ENCODE measurements at places on chromosomes 5 and 9. TPM values are rescaled to one million over a fixed set of nuclear protein-coding genes. Genes with fewer than 3 reads are reported as not detected.
A peak's percentile ranks its signal among the peaks of the same experiment; 100 is the strongest.

DNA sequence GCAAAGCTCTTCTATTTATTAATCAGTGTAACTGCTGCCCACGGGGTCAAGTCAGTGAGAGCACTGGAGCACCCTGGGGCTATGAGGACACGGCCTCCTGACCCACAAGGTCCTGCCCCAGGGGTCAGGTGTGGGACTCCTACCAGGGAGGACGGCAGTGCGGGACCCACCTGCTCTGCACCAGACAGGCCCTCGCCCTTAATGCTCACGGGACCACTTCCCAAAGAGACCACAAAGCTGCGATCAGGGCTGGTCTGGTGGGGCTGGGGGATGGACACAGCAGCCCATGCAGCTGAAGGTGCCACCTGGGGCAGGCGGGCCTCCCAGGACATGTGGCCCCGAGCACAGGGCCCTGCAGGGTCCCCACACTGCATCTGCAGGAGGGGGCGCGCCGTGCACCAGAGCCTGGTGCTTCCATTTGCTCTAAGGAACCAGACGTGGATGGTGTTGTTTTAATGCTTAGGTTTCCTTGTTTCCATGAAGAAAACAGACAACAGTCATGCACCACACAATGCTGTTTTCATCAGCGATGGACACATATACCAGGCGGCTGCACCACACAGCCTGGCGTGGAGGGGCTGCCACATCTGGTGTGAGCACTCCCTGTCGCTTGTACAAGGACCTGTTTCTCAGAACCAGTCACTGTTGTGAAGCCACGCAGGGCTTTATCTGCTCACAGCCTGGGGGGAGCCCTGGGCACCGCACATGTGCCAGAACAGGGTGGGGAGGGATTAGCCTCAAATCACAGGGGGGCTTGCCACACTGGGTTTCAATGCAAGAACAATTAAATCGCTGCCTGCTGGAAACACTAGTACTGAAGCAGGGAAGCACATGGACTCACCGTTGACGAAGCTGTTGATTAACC lies 22.6 kb downstream of the CLPTM1L start:
- no peaks in the 10 kb centered on the region for H3K4me1 ChIP-seq
- no peak overlapping the region for H3K4me3 ChIP-seq
- H3K27ac ChIP-seq, result no peak overlapping the region

DNA sequence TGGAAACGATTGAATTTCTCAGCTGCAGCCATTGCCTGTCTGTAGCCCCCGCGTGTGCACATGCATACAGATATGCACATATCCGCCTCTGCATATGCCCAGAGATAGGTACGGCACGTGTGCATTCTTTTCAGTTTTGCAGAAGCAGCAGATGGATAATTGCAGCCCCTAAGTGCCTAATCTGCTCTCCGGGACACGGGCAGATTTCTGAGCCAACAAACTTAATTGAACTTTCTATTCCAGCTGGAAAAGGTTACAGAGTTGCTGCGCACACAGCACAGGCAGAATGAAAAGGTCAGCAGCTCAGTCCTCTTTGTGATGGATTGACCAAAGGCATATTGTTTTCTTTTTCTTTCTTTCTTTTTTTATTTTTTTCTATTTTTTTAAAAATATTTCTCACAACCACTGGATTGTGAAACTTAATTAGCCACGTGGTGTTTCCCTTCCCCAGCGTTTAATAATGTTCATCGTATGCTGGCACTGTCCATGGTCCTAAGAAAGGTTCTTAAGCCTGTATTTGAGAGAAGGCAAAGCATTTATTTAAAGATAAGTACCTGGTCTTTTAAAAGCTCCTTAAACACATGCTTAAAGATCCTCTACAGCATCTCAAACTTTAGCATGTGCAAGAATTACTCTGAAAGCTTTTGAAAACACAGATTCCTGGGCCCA lies 270.2 kb upstream of the BRINP1 start:
- no peak for DNase-seq
- H3K27me3 ChIP-seq, result no peaks in the 10 kb centered on the region
- no peak overlapping the region for H3K4me3 ChIP-seq
- no peaks in the 10 kb centered on the region for H3K36me3 ChIP-seq
- H3K27ac ChIP-seq, result no peak overlapping the region

DNA sequence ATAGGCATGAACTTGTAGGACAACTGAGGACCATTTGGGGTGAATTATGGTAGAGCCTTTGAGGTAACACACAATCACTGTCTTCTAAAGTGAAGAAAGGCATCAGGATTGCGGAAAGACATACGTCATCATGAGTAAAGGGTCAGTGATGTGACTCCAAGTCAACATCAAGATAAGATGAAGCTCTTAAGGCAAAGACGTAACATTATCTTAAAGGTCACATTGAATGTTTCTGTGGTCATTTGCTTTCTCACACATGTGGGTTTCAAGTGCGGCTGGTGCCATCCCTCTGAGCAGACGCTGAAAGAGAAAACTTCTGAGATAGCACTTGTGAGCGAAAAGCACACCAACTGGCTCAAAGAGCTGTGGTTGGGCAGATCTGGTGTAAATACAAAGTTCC lies 63.3 kb upstream of the GRAMD2B start:
- H3K4me3 ChIP-seq, result no peak overlapping the region
- no peaks in the 10 kb centered on the region for H3K4me1 ChIP-seq
- H3K27ac ChIP-seq, result no peak overlapping the region
- H3K36me3 ChIP-seq, result no peaks in the 10 kb centered on the region
- no peaks in the 10 kb centered on the region for H3K27me3 ChIP-seq

Gene MARCHF11
- 0.47 TPM for polyA plus RNA-seq

GRCh38 chr5:89289604-89290003 lies 406.6 kb upstream of the MEF2C start:
- H3K36me3 ChIP-seq, result no peaks in the 10 kb centered on the region
- H3K4me3 ChIP-seq, result no peak overlapping the region
- H3K27me3 ChIP-seq, result no peaks in the 10 kb centered on the region
- H3K4me1 ChIP-seq, result no peaks in the 10 kb centered on the region
- H3K27ac ChIP-seq, result no peak overlapping the region
- no peak for DNase-seq

GRCh38 chr5:24177821-24178220 lies 467.0 kb downstream of the CDH10 start:
- no peak overlapping the region for H3K4me3 ChIP-seq
- no peak overlapping the region for H3K27ac ChIP-seq
- DNase-seq, result no peak
- no peaks in the 10 kb centered on the region for H3K4me1 ChIP-seq
- no peaks in the 10 kb centered on the region for H3K36me3 ChIP-seq

Gene PCDHGA3
- polyA plus RNA-seq, result 0.22 TPM

DNA sequence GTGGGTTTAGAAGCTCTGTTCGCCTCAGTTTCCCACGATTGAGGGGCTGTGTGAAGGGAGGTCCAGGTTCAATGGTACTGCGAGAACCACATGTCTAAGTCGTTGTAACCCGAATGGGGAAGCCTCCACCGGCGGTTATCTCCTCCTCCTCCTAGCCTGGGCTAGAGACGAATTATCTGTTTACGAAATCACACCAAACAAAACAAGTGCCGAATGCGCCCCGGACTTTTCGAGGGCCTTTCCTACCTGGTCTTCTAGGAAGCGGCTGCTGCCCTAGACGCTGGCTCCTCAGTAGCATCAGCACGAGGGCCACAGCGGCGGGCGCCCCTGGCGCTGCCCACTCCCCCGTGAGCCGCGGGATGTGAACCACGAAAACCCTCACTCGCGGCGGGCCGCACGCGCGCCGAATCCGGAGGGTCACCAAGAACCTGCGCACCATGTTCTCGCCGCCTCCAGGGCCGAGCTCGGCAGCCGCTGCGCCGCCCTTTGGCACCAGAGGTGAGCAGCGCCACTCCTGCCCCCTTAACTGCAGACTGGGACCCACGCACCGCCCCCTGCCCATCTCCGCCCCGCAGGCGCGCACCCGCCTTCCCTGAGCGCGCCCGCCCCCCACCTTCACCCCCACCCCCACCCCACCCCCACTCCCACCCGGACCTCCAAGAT lies at the start of gene CDKN2A:
CDKN2A (minus strand) TSS at position 500 of the 663 bp plus-strand sequence.
- peak within 1 kb of the TSS; percentile 49 for H3K4me3 ChIP-seq
- H3K4me1 ChIP-seq, result no peaks in the 10 kb centered on the region
- peaks cover 64% of the 10 kb centered on the region for H3K27me3 ChIP-seq
- DNase-seq, result no peak
- peak within 1 kb of the TSS; percentile 73 for H3K27ac ChIP-seq

DNA sequence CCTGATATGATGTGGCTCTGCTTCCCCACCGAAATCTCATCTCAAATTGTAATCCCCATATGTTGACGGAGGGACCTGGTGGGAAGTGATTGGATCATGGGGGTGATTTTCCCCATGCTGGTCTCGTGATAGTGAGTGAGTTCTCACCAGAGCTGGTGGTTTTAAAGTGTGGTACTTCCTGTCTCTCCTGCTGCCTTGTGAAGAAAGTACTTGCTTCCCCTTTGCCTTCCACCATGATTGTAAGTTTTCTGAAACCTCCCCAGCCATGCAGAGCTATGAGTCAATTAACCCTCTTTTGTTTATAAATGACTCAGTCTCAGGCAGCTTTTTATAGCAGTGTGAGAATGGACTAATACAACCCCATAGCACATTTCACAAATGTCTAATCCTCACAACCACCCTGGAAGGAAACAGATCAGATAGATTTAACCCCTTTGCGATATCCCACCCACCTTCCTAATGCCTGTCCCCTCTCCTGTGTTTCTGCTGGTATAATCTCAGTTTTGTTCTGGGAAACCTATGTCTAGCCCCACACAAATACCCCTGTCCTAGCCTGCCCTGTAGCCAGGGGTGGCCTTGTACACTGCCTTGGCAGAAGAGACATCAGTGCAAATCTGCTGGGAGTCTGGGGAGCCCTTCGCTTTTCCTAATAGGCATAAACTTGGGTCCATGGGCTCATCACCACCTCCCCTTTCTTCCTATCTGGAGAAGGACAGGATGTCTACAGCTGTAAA lies 157.0 kb upstream of the RAI14 start:
- no peak overlapping the region for H3K4me3 ChIP-seq
- H3K36me3 ChIP-seq, result no peaks in the 10 kb centered on the region
- DNase-seq, result no peak
- peaks cover 2% of the 10 kb centered on the region for H3K4me1 ChIP-seq
- H3K27ac ChIP-seq, result no peak overlapping the region

Gene FOXI1
- 48.5 TPM for polyA plus RNA-seq

DNA sequence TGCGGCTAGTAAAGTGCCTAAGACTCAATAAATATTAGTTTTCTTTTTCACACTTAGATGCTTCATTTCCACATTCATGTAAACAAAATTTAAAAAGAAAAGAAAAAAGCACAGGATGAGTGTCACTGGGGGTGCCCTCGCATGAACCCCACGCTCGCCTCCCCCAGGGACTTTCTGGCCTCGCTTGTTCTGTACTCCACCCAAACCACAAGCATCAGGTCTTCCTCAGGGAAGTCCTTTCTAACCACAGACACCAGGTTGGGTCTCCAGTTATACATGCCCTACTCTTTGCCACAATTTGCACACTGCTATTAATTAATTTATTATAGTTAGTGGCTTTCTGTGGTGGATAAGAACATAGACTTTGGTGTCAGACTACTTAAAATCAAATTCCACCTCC lies 92.4 kb downstream of the RORB start:
- H3K27ac ChIP-seq, result no peak overlapping the region
- H3K27me3 ChIP-seq, result no peaks in the 10 kb centered on the region
- H3K4me1 ChIP-seq, result no peaks in the 10 kb centered on the region
- H3K36me3 ChIP-seq, result no peaks in the 10 kb centered on the region
- no peak overlapping the region for H3K4me3 ChIP-seq
- no peak for DNase-seq

GRCh38 chr5:155732587-155733376 lies 594.2 kb upstream of the SGCD start:
- H3K4me1 ChIP-seq, result no peaks in the 10 kb centered on the region
- no peak overlapping the region for H3K4me3 ChIP-seq
- peaks cover 27% of the 10 kb centered on the region for H3K27me3 ChIP-seq
- H3K27ac ChIP-seq, result no peak overlapping the region
- no peak for DNase-seq
- no peaks in the 10 kb centered on the region for H3K36me3 ChIP-seq

Gene SHISAL2B
- polyA plus RNA-seq, result not detected

GRCh38 chr9:131815970-131816873 lies 76.3 kb upstream of the RAPGEF1 start:
- no peaks in the 10 kb centered on the region for H3K4me1 ChIP-seq
- no peaks in the 10 kb centered on the region for H3K36me3 ChIP-seq
- no peak overlapping the region for H3K27ac ChIP-seq

- H3K27me3 ChIP-seq, result no peaks in the 10 kb centered on the region
- H3K27ac ChIP-seq, result no peak overlapping the region
- no peaks in the 10 kb centered on the region for H3K36me3 ChIP-seq
- no peaks in the 10 kb centered on the region for H3K4me1 ChIP-seq
- H3K4me3 ChIP-seq, result no peak overlapping the region
These were observed 70.4 kb downstream of the RGS7BP start for GRCh38 chr5:64576250-64576649.

DNA sequence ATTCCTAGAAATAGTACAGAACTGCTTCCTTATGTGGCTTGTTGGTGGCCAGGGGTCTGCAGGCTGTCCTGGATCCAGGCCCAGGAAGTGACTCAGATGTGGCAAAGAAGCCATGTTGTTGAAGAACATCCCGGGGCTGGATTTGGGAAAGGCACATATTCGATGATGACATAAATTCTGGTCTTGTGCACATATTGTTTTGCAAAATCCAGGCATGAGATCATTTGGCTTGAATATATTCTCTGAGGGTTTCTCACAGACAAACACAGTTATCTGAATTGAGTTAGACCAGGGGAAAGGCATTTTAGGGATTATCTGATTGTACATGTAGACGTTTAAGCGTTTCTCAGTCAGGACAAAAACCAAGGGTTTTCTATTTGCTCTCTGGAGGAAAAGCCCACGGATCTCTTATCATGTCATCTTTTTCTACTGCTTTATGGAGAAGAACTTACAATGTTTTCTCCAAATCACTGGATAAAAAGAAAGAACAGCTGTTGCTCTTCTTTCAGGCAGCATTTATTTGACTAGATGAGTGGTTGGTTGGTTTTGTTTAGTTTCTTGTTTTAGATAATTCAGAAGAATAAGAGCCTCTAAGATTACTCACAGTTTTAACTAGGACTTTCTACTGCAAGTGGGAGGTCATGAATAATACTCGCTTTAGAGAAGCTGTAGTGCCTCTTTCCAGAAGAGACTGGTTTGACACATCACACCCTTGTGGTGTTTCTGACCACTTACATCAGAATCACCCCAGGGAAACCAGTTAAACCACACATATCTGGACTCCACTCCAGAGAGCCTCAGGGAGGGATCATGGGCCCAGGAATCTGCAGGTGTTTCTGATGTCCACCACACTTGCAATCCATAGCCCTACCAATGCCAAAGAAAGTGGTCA lies 29.5 kb upstream of the LHFPL2 start:
- DNase-seq, result peak; percentile 59
- H3K27ac ChIP-seq, result no peak overlapping the region
- H3K4me1 ChIP-seq, result no peaks in the 10 kb centered on the region
- no peak overlapping the region for H3K4me3 ChIP-seq
- no peaks in the 10 kb centered on the region for H3K36me3 ChIP-seq
- no peaks in the 10 kb centered on the region for H3K27me3 ChIP-seq

Measured in kidney (tissue), 22 donors.